ENCODE measurements at places on chromosomes 7 and 10.

GRCh38 chr10:90930971-90931871 lies 10.3 kb upstream of the ANKRD1 start:
- DNase-seq, result no peak

DNA sequence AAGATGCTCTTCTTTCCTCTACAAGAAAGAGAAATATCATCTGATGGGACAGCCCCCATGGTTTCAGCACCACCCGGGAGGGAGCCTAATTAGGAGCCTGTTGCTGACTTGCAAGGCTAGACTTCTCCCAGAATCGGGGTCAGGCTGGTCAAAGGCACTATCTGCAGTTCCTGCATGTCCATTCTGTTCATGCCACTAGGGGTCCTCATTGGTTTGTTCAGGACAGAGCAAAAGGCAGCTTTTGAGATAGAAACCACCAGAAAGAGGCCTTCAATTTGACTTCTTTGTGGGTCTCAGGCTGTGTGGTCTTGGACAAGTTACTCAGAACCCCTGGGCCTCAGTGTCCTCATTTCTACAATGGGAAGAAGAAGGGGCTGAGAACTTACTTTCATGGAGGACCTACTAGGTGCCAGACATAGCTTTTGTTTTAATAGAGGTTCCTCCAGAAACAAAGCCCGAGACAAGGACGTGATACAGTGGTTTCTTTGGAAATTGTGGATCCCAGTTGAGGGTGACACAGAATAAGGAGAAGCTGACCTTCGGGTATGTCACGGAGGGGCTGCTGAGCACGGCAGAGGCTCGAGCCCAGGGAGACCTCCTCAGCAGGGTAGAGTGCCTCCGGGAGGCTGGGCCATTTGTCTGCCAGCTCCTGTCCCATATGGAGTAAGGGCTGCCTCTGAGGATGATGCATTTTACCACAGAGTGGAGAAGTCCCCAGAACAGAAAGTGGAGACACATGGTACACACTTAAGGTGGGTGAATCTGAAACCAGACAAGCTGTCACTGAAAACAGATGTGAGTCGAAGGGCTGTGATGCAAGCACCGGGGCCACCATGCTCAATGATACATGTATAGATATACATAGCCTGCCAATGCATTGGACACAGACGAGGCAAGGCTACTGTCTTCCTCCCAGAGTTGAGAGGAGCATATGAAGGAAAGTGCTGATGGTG lies 33.1 kb upstream of the NEUROD6 start:
- no peak for DNase-seq

DNA sequence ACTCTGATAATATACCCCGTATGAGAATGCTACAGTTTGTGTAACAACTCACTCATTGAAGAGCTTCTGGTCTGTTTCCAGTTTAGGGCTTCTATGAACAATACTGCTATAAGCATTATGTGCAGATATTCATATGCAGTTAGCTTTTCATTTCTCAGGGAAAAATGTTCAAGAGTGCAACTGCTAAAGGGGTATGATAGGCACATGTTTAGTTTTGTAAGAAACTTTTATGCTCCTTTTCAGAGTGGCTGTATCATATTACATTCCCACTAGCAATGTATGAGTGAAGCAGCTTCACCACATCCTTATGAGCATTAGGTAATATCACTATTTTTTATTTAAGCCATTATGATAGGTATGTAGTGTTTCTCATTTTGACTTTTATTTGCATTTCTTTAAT lies 182.6 kb upstream of the CXCL12 start:
- DNase-seq, result no peak

DNA sequence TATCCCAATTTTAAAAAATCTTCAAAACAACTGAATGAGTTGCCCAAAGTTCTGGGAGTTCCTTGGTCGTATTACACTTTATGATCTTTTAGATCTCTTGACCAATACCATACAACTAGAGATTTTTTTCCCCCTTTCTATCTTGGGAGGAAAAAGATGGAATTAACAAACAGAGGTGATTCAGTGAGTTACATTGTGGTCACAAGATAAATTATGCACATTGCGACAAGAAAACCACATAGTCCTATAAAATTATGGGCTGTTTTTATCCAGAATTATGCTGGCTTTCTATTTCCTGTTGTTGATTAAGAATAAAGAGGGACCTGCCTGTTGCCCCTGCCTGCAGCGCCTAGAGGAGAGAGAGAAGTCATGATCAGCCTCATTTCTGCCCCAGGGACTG lies 8.2 kb upstream of the SGPL1 start:
- no peak for DNase-seq

- DNase-seq, result no peak
Observed at GRCh38 chr7:32893722-32894121, 2.2 kb upstream of the KBTBD2 start.

GRCh38 chr10:128457136-128457535 lies 330.9 kb upstream of the MKI67 start:
- DNase-seq, result no peak

GRCh38 chr10:33735464-33735923 lies 401.0 kb upstream of the NRP1 start:
- DNase-seq, result no peak

DNA sequence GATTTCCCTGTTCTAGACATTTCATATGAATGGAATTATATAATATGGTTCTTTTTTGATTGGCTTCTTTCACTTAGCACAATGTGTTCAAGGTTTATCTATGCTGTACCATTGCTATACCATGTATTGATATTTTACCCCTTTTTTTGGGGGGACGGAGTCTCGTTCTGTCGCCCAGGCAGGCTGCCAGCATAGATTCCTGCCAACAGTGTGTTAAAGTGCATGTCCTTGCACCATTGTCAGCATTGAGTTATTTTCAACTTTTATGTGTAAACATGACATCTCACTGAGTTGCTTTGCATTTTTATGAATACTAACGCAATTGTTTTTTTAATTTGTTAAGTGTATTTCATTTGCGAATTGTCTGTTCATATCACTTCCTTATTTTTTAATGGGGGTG lies 4.9 kb downstream of the ABCC2 start:
- DNase-seq, result no peak

DNA sequence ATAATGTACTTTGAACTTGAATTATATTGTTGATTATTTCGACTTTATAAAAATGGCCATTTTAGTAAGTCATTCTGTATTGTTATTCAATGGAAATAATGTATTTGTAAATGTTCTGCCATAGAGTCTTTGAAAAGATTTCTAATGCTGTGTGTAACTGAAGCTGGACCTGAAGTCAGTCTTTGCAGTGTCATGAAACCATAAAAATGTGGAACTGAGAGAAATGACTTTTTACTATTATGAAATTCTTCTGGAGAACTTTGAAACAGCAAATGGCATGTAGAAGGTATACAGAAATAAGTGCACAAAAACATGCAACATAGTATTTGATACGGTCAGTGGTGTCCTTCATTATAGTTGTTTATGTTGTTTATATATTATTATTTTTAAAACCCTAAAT lies 59.7 kb upstream of the ADRA2A start:
- no peak for DNase-seq

DNA sequence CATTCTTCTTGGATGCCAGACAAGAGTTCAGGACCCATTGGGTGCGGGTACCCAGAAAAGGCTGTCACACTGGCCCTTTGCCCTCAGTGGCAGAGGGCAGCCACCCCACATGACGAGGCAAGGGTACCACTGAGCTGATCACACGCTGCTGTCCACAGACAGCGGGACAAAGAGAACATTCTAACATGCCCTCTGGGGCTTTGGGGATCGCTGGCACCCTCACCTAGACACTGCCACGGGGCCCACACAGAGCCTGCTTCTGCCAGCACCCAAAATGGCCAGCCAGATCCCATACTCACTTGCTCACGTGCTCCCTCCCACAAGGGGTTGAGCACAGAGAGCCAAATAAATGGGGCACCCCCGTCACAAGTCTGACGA lies 16.7 kb upstream of the SPOCK2 start:
- no peak for DNase-seq

GRCh38 chr10:86354761-86355540 lies 11.6 kb downstream of the GRID1 start:
- no peak for DNase-seq

GRCh38 chr10:119371704-119372663 lies 164.6 kb downstream of the GRK5 start:
- no peak for DNase-seq

GRCh38 chr7:70131817-70132216 lies 533.5 kb downstream of the AUTS2 start:
- DNase-seq, result no peak

DNA sequence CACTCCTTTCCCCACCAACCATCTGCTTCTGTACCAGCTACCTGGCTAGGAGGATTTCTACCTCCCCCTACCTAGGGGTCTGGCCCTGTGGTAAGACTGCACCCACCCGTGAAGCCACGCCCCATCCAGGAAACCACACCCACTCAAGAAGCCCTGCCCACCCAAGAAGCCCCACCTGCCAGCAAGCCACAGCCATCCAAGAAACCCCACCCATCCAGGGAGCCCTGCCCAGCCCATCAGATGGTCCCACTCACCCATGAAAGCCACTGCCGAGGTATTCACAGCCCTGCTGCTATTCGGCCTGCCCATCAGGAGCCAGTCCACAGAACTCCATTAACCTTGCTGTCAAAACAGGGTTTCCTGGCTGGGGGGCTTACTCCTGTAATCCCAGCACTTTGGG lies 15.6 kb upstream of the MUC3A start:
- no peak for DNase-seq

All from effector CD4-positive, alpha-beta T cell (primary cell).